ENCODE measurements at places on chromosomes 11 and 22.

DNA sequence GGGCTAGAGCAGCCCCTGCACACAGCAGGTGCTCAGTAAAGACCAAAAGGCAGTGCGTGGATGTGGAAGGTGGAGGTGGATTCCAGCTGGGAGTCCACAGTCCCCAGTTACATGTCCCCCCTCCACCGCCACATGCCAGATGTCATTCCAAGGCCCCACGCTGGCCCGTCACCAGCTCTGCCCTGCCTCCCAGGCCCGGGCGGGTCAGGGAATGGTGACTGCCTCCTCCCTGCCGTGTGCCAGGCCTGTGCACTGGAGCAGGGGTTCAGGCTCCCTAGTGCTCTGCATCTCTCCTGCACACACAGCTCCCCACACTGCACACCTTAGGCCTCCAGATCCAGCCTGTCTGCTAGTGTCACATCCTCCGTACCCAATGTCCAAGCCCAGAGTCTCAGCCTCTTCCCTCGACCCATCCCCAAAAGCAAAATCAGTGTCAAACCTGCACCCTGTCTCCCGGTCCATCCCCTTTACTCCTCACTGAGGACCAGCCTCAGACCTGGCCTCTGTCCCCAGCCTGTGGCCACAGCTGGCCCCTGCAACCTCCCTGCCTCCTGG is 40.2 kb upstream of the PRODH start:
- DNase-seq, result no peak

- no peak for DNase-seq
Observed at GRCh38 chr11:95229993-95230809, 801 bp downstream of the SESN3 start.

DNA sequence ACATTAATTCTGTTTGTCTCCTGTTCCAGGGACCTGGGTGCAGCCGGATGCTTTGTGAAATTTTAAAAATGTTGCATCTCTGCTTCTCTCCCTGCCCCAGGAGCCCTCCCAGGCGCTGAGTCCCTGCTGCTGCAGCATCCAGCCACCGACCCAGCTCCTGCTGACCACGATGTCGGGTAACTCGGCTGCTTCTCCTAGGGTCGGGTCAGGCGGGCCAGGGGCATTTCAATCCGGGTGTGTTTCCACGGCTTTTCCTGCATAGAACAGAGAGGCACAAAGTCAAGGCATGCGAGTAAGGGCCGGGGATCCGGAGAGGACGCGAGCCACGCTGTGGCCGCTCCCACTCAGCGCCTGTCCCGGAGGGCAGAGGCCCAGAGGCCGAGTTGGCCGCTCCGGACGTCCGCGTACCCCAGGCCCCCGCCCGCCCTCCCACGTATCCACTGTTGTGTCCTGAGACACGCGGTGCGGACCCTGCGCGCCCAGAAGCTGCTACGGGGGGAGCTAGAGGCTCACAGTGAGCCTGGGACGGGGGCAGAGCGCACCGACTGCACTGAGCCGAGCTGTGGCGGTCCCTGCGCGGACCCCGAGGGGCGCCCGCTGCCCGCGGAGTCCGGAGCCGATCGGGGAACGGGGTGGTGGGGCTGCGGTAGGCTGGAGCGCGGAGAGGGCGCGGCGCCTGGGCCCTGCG is at the start of gene POU2AF3:
TSS of gene POU2AF3 (plus strand) at position 134 of the 688 bp plus-strand sequence. CDS start at position 170, 36 bp downstream.
- DNase-seq, result no peak

DNA sequence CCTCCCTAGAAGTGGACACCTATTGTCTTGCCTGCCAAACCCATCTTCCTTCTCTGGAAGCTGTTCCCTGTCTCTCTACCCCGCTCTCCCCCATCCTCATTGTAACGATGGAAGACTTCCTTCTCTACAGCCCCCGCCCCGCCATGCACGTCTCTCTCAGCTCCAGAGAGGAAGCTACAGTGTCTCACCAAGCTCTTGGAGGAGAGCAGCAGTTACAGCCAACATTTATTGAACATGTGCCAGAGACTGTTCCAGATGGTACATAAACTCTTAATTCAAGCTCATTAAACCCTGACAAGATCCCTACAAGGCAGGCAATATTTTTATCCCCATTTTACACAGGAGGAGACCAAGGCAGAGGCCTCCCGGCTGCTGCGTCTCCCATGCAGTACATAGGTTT is 15.1 kb downstream of the MCHR1 start:
- DNase-seq, result no peak

- DNase-seq, result no peak
Observed at GRCh38 chr11:92332986-92333385, 108.4 kb downstream of the FAT3 start.

DNA sequence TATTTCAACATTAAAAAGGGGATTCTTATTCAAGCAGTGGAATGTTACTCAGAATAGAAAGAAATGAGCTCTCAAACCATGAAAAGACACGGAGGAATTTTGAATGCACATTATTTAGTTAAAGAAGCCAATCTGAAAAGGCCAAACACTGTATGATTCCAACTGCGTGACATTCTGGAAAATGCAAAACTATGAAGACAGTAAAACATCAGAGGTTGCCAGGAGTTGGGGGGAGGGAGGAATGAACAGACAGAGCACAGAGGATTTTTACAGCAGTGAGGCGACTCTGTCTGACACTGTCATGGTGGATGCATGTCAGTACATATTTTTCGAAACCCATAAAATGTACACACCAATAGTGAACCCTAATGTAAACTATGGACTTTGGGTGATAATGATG is 22.9 kb upstream of the THY1 start:
- DNase-seq, result no peak

DNA sequence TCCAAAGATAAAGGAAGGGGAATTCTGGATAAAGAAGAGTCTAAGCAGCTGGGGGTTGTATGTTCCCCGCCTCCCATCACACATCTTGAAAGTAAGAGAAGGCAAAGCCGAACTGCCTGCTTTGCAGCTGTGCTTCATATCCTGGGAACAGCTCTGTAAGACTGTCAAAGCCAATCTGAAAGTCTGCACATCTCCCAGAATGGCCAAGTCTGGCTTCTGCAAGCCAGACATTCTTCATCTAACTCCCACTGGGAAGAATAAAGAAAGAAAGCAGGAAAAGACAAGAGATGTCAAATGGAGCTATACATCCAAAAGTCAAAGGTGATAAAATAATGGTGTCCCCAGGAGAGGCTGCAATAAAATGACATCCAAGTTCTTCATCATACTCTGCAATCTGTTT is 15.4 kb downstream of the MORC2 start:
- DNase-seq, result no peak

GRCh38 chr11:118198370-118198769 is 21.9 kb upstream of the SCN2B start:
- DNase-seq, result no peak

DNA sequence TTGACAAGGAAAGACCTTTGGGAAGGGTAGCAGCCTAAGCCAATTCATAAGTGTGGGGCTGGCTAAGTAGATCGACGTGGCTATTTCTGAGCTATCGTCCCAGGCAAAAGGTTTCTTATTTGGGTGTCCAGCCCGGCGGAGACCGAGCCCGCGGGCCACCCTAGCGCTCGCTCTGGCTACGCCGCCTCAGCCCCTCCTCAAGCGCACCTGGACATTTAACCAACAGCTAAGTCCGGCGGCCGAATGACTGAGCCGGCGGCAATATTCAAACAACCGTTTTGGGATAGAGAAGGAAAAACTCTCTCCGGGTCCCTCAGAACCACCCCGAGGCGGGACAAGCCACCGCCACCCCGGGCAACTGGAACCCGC is 457 bp downstream of the RNF141 start:
- DNase-seq, result no peak

- no peak for DNase-seq
Observed at GRCh38 chr11:6530848-6531247, 33.8 kb downstream of the DNHD1 start.

DNA sequence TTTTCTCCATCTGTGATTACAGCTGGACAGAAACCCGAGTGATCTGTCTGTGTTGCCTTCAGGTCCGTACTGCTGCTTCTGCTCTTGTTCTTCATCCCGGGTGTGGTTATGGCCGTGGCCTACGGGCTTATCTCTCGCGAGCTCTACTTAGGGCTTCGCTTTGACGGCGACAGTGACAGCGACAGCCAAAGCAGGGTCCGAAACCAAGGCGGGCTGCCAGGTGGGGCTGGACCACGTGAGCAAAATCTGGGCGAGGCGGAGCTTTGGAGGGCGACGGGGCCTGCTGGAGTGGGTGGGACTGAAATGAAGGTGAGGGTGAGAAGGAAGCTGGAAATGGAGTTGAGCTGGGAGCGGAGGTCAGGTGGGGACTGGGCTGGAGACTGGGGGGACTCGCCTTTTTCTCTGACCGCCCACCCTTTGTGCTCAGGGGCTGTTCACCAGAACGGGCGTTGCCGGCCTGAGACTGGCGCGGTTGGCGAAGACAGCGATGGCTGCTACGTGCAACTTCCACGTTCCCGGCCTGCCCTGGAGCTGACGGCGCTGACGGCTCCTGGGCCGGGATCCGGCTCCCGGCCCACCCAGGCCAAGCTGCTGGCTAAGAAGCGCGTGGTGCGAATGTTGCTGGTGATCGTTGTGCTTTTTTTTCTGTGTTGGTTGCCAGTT is 11.1 kb downstream of the CCKBR start:
- no peak for DNase-seq
